ENCODE measurements at places on chromosomes 5 and 9.
A peak's percentile ranks its signal among the peaks of the same experiment; 100 is the strongest.

DNA sequence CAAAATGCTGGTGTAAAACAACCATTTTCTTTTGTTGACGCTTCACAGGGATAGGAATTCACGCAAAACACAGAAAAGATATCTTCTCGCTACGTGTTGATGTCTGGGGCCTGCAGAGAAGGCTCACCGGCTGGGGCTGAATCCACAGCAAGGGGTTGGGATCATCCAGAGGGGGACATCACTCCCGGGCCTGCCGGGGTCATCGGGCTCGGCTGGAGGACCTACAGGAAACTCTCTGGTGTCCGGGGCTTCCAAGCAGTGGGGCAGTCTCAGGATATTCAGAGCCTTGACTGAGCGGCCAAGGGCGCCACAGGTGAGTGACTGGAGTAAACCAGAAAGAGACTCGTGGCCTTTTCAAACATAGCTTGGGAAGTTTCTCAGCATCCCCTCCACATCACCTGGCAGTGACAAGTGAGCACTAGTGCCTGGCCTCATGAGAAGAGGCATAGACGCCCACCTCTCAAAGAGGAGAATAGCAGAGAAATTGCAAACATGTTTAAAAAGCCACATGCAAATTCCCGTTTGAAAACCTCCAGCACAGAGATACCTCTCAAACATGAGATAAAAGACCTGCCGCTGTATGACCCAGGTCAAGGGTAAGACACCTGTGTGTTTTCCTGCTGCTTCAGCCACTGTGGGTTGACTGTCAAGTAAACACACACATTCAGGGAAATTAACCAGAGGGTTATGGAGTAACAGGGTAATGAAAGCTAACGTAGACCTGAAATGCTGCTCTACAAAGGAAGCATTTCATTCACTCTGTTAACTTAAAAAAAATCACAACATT lies 50.8 kb upstream of the SIMC1 start:
- no peak for DNase-seq

DNA sequence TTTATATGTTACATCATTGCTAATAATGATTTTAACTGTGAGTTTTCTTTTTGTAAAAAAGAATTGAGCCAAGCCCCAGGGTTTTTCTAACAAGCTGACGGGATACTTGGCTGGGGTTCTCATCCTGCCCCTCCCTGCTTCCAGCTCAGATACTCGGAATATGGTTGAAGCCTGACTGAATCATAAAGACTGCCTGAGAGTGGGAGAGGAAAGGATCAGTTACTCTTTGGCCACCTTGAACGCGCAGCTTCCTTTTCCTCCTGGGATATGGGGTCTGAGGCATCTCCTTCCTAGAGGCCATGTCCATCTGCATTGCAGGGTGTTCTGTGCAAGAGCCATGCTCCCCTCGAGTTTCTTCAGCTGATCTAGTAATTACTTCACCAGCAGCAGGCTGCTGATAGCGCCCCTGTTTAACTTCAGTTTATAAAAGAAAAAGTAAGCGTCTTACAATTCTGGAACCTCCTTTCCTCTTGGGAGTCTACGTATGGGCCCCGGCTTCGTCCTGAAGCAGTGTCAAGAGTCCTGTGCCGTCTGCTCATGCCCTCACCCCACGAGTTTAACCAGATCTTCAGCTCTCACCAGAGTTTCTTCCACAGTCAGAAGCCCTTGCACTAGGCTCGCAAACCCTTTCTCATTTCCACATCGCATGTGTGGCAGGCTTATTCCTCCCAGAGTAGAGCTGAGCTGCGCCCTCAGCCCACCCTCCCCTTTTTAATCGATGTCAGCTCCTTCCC lies 130.0 kb downstream of the MVB12B start:
- DNase-seq: peak; percentile 38

- no peak for DNase-seq
Observed at GRCh38 chr5:122445070-122445469, 133.0 kb downstream of the SNCAIP start.

GRCh38 chr9:126719618-126720031 lies 85.2 kb upstream of the ZBTB43 start:
- peak; percentile 81 for DNase-seq

DNA sequence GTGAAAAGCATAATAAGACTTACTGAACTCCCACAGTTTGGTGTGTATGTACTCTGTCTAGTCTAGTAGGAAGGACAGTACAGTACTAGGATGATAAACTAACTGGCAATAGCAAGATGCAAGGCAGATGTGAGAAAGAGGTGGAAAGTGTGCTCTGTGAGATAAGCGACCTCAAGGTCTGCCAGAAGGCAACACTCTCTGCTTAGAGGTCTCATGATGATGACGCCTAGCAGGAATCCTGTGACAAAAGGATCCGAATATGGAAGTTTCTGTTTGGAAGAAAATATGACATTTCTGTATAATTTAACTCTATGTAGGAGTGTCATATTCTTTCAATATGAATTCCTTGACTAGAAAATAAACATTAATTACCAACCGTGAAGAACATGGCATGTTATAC lies 112.2 kb downstream of the PLPPR1 start:
- DNase-seq: no peak

DNA sequence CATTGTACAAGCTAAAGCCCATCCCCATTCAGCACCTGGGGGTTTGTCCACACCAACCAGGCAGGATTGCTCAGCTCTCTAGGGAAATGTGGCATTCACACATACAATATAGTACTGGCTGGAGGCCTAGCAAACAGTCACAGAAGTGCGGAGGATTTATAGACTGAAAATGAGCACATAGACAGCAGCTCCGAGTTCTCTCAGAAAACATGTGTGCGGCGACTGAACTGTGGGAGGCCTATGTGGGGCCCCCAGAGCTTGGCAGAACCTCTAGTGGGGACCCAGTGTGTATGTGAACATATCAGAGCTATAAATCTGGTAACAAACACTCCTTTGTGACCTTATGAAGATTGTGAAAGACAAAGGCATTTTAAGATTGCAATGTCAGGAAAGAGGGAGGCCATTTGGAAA lies 431.1 kb downstream of the DTWD2 start:
- no peak for DNase-seq

- DNase-seq: no peak
Observed at GRCh38 chr5:76299592-76299991, 103.5 kb upstream of the IQGAP2 start.

DNA sequence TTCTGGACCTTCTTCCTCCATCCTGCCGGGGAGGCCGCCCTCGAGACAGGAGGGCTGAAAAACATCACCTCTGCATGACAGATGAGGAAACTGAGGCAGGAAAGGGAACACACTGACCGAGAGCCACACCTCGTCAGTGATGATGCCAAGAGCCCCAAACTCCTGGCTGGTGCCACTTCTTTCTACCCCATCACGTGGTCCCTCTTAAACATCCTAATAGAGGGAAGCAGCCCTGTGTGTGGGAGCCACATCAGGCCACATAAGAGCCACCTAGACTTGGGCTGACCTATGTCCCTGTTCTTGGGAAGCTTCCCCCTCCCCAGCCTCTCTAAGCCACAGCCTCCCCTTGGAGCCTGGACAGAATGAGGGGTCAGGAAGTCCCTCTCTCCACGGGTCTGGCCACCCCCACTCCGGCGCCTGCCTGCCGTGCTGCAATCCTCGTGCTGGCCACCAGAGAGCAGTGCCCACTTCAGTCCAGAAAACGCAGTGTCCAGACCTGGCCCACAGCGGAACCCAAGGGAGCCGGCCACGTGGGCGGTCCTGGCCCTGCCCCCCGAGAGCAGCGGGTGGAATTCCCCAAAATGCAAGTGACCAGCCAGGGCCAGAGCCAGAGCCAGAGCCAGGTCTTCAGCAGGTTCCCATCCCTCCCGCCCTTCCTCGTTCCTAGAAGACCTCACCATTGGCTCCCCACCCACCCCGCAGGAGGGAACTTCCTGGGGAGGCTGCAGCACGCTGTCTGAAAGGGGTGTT lies 54.7 kb upstream of the SARDH start:
- peak; percentile 91 for DNase-seq

GRCh38 chr9:88313364-88314220 lies 74.7 kb upstream of the SPIN1 start:
- DNase-seq: peak; percentile 8

GRCh38 chr5:66829826-66830225 lies 233.6 kb downstream of the MAST4 start:
- DNase-seq: no peak

GRCh38 chr9:130660683-130661450 lies 3.5 kb upstream of the PRDM12 start:
- DNase-seq: no peak

DNA sequence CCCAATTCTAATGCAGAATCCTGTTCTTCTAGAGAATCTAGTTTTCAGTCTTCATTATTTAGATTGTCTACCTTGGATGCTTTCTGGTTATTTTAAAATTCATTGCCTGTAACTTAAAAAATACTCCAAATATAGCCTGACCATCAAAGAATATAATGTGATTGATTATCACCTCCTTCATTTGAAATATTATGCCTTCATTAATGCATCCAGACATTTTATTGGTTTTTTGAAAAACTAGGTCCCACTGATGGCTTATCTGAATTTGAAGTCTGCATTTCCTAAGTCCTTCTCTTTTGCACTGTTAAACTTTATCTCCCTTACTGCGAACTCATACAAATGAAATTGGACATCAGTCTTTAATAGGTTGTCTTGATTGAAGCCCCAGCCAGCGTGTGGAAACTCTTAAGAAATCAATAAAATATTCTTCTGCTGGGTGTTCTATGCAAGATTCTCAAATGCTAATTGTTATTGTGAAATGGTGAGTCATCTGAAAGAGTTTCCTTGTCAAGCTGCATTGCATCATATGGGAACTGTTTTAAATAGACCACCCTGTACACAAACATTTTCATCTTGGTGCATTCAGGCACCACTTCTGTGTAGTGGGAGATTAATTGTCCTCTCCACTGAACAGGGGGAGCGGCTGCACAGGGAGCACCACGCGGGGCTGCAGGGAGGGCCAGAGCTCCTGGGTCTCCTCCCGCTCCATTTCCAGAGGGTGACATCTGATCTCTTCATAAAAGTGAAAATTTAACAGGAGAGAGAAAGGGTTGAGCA lies 92.3 kb upstream of the FANCC start:
- DNase-seq: no peak

DNA sequence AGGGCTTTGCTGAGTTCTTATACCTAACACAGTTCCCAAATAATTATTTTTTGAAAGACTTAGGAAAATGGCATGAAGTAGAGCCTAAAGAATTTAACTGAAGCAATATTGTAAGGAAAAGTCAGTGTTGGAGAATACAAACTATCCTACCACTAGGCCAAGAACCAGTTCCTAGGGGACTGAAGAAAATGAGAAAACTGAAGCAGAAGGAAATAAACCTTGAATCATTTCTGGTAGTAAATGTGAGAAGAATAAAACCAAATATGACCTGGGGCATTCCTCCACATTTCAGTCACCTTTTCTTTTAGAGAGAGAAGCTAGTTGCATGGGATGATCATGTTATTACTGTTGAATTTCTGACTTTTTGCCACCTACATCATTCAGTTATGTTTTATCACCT lies 1393.9 kb upstream of the C9orf72 start:
- no peak for DNase-seq

DNA sequence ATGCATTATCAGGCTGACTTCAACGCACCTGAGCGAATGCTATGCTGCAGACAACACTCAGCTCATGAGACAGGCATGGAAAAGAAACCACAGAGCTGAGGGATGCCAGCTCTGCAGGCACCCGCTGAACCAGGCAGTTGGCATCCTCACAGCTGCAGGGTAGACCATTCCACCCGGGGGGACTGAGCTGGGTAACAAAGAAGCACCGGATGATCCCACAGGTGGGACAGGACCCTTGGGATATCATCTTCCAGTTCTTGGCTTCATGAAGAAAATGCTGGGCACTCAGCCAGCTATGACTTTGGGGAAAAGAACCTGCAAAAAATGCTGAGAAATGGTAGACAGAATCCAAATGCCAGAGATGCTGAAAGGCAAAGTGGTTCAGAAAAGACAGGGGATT lies 9.6 kb downstream of the EPB41L4B start:
- no peak for DNase-seq

GRCh38 chr5:14628346-14628745 lies 36.2 kb upstream of the OTULIN start:
- DNase-seq: peak; percentile 65

DNA sequence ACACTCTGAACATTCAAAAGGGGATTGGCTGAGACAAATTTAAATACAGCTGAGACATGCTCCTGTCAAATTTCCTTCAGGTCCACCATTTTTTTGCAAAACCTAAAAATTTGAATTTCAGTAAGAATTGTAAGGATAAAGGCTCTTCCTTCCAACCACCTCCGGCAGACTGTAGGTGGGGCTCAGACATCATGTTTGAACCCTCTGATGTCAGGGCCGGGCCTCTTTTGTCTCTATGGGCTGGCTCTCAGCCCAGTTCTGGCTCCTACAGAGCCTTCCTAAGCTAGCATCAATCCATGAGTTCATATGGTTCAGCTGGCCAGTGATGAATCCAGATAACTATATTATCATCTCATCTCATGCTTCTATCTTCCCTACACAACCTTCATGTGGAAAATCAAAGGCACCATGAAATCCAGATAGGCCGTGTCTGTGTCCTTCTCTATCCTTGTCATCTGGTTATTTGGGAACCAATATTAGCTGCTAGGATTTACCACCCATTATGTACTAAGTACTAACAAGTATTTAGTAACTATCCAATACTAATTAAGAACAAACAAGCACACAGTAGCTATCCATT lies 44.2 kb downstream of the NIPSNAP3B start:
- DNase-seq: no peak

DNA sequence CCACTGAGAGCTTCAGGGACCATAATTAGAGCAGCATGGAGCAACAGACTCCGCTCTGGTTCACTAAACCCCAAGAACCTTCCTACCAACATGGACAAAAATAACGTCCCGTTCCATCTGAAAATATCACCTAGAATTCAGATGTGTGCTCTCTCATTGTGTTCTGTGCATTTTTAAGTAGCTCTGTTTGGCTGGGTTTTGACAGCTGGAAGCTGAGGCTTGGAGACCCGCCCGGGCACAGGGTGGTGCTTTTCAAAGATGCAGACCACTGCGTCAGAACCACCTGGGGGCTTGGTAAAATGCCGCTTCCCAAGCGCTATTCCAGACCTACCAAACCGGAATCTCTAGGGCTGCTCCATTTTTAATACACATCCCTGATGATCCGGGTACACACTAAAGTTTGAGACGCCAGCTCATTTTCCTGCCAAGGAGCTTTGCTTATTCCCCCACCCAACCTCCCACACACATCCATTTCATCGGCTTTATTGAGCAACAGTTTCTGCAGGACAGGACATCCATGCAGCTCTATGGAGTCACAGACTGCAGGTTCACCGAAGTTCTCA lies 104.8 kb downstream of the GABBR2 start:
- DNase-seq: no peak

GRCh38 chr9:120902569-120903535 lies 23.7 kb downstream of the TRAF1 start:
- no peak for DNase-seq

GRCh38 chr5:2135833-2136232 lies 253.1 kb upstream of the IRX4 start:
- no peak for DNase-seq

DNA sequence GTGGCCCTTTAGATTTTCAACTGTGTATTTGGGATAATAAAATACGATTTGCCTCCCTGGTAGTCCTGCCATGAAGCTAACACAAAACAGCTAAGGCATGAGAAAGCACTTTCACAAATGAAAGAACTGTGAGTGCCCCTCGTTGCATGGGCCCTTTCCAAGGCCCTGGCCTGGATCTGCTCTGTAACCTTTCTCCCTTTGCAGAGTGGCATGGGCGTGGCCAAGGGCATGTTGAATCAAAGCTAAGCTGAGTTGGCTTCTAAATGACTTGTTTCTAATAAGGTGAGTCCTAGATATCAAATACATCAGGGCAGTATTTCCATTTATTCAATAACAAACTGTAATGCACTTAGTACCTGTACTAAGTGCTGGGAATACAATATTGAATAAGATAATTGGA lies 78.7 kb upstream of the PTPN3 start:
- no peak for DNase-seq

All from sciatic nerve (tissue), 2 donors.